Stimulated activated CD4-positive, alpha-beta T cell treated with anti-CD3 and anti-CD28 coated beads, Interleukin-4, amount 100 ng/mL, for 24 hours (primary cell): ENCODE measurements at places on chromosomes 16 and 17.

DNA sequence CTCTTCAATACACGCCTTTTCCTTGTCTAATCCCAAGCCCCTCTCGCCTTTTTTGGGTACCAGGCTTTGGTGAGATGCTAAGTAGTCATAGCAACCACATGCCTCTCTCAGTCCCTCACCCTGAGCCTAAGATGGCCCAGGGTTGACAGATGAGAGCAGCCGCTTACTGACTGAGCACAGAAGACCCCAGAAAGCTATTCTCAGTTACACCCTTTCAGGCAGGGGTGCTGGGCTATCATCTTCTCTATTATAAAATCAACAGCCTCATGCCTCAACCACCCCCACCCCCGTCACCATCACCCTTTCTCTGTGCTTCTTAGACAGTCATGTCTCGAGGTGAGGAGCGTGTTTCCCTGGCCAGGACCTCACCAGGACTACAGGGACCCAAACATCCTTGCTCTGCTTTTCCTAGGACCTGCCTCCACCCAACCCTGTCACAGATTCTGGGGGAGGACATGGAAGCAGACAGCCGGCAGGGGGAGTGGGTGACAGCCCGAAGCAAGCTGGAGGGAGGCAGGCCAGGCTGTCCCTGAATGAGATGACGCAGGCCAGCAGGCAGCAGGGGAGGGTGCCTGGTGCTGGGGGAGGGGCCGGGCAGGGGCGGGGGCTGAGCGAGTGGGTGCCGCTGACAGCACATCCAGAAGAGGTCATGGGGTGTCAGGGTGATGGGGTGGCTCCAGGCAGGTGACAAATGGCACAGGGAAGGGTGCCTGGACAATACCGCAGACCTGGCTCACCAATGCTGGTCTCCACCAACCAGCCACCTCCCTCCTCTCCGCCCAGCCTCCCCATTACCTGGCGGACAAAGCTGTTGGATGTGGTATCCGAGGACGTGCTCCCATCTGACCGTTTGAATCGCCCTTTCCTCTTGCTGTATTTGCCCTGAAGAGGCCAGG, 3.1 kb downstream of the CACNB1 start:
- DNase-seq, result no peak

- DNase-seq, result peak; percentile 60
Observed at GRCh38 chr17:13031718-13032350, 14.0 kb upstream of the ELAC2 start.

GRCh38 chr16:48965386-48965785, 316.3 kb downstream of the CBLN1 start:
- DNase-seq, result no peak

GRCh38 chr16:50762241-50762640, 20.4 kb downstream of the CYLD start:
- no peak for DNase-seq

GRCh38 chr17:83070800-83071341, 8.5 kb upstream of the METRNL start:
- DNase-seq, result no peak

GRCh38 chr16:86554917-86555703, at the start of gene MTHFSD:
MTHFSD (minus strand) TSS chr16:86555235; CDS start chr16:86555184, 51 bp downstream.
- DNase-seq, result peak; percentile 96

DNA sequence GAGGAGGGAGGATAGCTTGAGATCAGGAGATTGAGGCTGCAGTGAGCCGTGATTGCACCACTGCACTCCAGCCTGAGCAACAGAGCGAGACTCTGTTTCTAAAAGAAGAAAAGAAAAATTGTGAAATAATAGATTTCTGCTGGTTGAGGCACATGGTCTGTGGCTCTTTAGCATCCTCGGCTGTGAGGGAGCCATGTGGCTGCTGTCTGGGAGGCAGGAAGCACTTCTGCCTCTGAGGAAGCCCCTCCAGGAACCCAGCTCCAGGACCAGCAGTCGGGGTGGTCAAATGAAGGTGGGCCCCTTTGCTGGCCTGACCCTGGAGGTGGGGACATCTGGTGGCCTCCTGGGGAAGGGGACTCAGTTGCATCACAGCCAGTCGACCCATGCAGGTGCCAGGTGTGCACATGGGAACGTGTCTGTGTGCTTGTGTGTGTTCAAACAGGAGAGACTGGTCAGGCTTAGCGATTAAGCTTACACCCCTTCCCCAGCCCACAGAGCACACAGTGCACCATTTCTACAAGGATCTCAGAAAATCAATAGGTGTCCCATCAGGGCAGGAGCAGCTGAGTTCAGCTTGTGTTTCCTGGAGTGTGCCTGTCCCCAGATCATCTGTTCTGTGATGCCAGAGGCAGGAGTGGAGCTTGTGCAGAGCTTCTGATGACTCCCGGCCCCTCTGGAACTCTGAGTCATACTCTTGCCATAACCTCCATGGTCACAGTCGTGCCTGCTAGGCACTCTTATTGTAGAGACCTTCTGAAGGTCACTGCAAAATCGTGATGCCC, 24.3 kb upstream of the MGAT5B start:
- DNase-seq, result no peak

- peak; percentile 55 for DNase-seq
Observed at GRCh38 chr17:9291912-9292560, 270.7 kb downstream of the NTN1 start.

DNA sequence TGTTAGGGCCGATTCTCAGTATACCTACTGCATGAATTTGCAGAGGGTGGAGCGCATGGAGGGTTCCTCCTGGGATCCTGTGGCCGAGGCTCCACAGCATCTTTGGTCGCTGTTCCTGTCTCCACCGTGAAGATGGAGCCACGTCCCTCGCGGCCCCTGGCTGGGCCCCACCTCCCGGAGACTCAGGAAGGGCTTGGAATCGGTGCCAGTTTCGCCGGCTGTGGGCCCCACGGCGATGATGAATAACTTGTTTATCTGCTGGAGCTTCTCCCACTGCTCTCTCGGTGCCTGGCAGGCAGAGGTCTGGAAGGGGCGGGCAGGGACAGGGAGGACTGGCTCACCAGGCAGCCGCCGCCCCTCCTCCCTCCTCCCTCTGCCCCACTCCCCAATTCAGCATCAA, 8.1 kb downstream of the SLC5A11 start:
- no peak for DNase-seq

DNA sequence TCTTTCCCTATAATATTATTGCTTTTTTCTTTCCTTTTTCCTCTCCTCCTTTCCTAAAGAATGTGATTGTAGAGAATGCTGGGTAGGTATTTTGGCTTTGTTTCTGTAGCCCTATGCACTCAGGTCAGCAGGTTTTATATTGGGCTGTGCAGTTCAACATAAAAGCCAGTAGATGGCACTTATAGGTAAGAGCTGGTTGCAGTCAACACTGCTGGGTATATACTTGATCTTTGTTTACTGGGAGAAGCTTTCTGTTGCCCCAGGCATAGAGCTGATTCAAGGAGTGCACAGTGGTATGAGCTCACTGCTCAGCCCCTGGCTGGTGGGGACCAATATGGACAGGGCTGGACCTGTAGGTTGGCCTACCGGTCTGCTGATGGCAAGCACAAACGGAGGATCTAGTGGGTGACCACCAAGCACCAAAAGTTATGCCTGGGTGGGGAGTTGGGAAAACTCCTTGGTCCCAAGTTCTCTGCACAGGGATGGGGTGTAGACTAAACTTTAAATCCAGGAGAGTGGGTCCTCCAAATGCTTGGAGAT, 378.9 kb downstream of the PMP22 start:
- no peak for DNase-seq

GRCh38 chr16:75758215-75758614, 31.9 kb upstream of the CPHXL start:
- no peak for DNase-seq

GRCh38 chr16:55385359-55385758, 61.4 kb downstream of the IRX6 start:
- DNase-seq, result no peak

GRCh38 chr17:66304304-66305174, 2.1 kb downstream of the PRKCA start:
- DNase-seq, result peak; percentile 20

DNA sequence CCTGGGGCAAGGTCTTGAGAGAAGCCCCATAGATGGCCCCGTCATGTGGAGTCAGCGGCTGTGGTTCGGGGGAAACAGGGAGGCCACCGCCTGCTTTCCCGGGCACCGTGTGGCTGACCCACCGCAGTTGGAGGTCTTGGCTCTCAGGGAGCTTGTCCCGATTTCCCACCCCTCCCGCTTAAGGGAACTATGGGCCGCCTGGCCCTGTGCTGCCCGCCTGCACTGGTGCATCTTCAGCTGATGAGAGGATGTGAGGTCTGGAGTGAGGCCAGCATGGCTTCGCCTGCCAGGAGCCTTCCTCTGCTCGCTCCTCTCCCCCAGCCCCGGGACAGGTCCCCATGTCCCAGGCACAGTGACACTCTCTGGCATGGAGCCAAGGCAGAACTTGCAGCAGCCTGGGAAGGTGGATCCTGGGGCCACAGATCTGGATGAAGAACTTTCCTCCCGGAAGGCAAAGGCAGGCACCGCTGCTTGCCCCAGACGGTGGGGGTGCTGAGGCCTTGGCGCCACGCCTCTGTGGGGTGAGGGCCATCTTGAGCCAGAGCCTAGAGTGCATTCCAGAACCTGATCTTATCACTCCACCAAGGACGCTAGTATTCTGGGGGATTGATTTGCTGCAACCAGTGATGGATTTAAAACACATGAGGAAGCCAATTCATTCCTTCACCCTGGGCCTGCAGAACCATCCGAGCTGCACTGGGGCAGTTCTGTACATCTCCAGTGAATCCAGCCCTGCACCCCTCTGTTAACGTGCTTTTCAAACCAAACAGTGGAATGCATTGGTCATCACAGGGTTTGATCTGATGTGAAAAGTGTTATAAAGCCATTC, 178.6 kb upstream of the TNRC6C start:
- no peak for DNase-seq

DNA sequence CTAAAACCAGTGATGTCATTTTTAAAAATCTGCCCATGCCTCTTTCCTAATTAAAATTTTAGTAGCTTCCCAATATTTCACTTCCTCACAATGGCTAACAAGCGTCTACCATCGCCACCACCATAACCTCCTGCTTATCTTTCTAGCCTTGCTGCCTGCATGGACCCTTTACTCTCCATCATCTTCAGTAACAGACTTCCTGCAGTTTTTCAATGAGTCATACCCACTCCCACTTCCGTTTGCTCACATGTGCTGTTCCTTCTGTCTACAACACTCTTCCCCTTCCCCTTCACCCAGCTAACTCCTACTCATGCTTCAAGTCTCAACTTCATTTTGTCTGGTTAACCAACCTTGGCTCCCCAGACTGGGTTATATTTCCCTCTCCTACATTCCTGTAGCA, 12.8 kb upstream of the SKAP1 start:
- DNase-seq, result no peak

- peak; percentile 11 for DNase-seq
Observed at GRCh38 chr17:72030067-72030899, 90.5 kb upstream of the SOX9 start.

GRCh38 chr17:68319410-68320162, 28.3 kb downstream of the ARSG start:
- DNase-seq, result no peak

GRCh38 chr17:4163951-4164350, 21.0 kb downstream of the CYB5D2 start:
- no peak for DNase-seq

- no peak for DNase-seq
Observed at GRCh38 chr16:27460663-27461482, 58.9 kb downstream of the IL21R start.

DNA sequence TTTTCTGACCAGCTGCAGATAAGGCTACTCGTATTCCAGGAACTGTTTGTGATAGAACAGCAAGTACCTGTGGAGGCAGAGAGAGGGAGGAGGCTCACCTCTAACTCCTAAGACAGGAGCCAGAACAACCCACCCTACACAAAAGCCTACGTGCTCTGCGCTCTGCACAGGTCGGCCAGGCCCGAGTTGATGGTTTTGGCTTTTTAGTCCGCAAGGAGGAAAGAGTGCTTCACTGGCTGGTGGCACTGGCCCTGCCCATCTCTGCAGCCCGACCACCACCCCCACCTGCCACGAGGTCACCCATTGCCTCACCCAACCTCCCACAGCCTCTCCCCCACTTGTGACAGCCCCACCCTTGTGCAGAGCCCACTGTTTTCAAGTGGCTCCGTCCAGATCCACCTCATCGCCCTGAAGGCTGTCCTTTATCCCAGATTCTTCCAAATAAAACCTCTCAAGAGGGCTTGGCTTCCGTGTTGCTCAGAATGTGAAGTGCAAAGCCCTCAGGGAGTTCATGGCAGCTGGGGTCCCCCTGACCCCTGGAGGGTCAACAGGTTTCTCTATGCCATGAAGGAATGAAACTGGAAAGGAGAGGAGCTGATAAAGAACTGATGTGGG, 39.7 kb downstream of the USP22 start:
- DNase-seq, result no peak

DNA sequence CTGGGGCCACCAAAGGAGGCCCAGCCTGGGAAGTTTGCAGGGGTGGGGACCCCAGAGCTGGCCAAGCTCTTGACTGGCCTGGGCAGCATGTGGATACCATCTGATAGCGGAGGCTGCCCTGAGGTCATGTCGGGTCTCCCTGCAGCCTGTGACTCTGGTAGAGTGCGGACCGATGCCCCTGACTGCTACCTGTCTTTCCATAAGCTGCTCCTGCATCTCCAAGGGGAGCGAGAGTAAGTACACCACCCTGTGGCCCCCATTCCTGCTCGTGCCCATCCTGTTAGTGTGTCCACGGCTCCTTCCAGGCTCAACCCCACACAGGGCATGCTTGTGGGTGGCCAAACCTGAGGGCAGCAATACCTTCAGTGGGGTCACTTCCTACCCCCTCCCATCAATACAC, 8.0 kb downstream of the CETP start:
- DNase-seq, result no peak

GRCh38 chr16:25374556-25374955, 116.9 kb upstream of the ZKSCAN2 start:
- no peak for DNase-seq

GRCh38 chr17:82769041-82769440, 17.2 kb downstream of the TBCD start:
- DNase-seq, result no peak

DNA sequence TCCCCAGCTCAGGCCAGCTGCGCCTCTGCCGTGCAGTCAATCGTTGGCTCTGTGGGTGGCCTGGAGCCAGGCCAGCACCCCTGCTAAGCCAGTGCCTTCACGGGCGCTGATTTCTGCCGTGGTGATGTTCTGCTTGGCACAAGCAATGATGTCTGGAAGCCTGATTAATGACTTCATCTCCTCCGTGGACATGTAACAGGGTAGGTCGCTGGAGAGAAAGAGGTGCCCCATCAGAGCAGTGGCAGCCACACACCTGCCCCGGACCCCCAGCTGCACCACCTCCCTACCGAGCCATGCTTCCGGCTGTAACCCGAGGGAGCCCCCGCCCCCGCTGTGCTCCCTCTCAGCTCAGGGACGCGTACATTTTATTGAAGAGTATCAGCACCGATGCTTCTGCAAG, 1.9 kb downstream of the ARL16 start:
- DNase-seq, result no peak

- no peak for DNase-seq
Observed at GRCh38 chr16:85752511-85753420, 1.9 kb upstream of the C16orf74 start.
